Frontal cortex (tissue), 4 donors: ENCODE measurements at places on chromosomes 4 and X. TPM values are rescaled to one million over a fixed set of nuclear protein-coding genes. Genes with fewer than 3 reads are reported as not detected.

The F11 gene
- not detected for total RNA-seq

The GABRG1 gene
- 30.2 TPM for total RNA-seq

The AWAT2 gene
- not detected for total RNA-seq

The CSAG3 gene
- not detected for total RNA-seq

The MAGEB10 gene
- total RNA-seq, result not detected

The PDGFC gene
- 33.4 TPM for total RNA-seq

The SYAP1 gene
- total RNA-seq, result 30.2 TPM

The DAPP1 gene
- 0.41 TPM for total RNA-seq

The PALLD gene
- total RNA-seq, result 17.1 TPM

The CT45A1 gene
- total RNA-seq, result not detected

The ADGRG2 gene
- 2.4 TPM for total RNA-seq

The TBC1D19 gene
- total RNA-seq, result 111 TPM

The CFAP47 gene
- total RNA-seq, result 5.3 TPM

DNA sequence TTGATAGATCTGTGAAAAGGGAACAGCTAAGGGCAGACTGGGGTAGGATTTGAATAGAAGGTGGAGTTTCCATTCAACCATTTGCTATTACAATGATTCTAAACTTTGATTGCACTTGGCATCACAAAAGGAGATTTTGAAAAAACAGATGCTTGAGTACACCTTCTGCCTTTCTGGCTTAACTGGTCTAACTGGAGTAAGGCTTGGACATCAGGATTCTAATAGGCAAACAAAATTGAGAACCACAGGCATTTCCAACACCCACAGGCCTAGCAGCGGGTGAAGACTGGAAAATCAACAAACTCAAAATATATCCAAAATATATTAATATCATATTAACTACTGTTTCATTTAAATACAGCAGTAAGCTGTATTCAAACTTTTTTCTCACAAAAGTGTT, 1.9 kb upstream of the VEGFC start:
- DNase-seq, result no peak

GRCh38 chrX:79270401-79270800, 96.7 kb downstream of the ITM2A start:
- no peak for DNase-seq

DNA sequence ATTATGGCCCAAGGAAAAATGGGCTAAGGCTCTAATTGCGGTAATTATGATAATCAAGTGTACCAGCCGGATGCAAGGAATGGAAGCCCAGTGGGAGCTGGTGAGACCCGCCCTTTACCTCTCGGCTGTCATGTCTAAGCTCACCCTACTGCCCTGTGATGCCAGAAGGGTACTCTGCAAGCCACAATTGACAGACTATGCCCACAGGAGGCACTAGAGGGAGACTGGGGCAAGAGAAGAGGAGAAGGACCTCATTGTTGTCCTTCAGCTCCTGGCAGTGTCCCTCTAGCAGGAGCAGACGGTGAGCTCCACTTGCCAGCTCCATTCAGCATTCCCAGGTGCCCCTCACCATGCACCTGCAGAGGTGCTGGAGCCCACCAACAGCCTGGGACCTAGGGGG, 141.8 kb downstream of the SMIM20 start:
- no peak for DNase-seq

DNA sequence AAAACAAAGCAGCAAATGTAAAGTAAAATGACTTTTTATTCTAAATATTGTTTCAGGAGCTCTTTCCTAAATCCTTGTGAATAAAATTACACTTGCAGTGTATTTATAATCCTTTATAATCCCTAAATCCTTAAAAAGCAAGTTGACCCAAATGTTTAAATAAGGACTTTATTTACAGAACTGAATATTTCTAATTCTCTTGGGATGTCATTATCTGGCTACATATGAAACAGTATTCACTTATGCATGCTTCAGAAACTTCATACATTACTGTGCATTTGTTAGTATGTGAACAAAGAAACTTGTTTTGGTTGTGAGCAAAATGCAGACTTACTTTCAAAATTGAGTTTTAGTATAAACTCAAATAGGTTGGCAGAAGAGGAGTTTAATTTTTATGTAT, 49.2 kb downstream of the PTTG2 start:
- no peak for DNase-seq

DNA sequence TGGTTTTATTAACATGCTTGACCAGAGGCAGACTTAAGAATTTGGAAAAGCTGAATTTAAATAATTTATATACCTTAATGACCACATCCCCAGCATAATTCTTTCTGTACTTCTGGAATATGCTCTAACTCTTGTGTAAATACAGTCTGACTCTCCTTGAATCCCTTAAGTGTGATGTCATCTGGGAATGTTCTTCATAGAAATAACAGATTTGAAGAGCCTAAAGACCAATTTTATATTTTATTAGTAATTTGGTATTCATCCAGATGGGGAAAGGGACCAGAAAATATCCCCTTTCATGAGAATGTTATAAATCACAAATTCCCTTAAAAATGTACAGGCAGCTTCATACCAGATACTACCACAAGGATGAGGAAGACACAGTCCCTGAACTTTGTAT, 58.3 kb downstream of the KCNIP4 start:
- DNase-seq, result no peak

GRCh38 chr4:180336494-180337090, 1906.6 kb upstream of the TENM3 start:
- no peak for DNase-seq

- no peak for DNase-seq
Observed at GRCh38 chrX:20177093-20177492, 35.5 kb upstream of the EIF1AX start.

GRCh38 chr4:88964450-88964849, 92.5 kb downstream of the FAM13A start:
- DNase-seq, result no peak

DNA sequence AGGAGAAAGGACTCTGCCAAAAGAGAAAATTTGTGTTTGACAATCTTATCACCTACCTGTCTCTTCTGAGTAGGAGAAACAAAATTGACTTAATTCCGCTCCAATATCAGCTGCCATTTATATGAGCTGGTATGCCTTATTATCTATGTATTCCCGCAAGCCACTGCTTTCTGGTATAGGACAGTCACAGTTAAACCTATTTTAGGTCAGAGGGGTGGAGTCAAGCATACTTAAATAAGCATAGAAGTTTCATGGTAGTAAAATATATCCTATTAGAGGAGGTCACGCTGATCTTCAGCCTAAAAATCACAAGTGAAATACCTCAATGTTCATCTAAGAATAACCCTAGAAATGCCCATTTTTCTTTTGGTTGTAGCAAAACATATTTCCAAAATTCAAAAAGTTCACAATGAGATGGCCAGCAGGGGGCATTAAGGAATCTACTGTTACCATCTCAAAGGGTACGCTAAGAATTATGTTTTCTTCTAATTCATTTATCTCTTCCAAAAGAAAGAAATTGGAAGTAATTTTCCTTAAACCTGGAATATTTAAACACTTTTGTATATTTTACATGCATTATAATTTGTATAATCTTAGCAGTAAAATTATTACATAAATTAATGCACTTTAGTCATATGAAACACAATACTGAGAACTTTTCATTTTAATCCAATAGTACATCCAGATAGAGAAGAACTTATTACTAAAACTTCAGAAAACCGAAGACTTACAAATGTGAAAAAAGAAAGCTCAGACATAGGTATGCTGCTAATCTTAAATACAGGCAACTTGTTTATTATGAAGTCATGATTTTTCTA, 10.5 kb downstream of the PPAT start:
- DNase-seq, result no peak

DNA sequence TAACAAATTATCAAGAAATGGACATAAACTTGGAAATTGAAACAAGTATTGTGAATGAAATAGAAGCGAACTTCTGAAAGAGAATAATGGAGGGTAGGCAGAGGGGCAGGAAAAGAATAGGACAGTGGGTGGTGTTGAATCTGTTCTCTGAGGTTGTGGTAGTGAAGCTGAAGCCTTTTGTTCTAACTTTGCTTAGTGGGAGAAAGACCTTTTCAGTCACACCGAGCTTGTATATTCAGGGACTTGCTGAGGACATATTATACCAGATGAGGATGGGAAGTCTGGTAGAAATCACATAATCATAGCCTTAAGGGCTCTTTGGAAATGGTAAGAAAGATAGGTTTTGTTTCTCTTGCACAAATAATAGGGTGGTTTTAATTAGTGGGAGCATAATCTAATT, 115.4 kb upstream of the NDST4 start:
- DNase-seq, result no peak

- no peak for DNase-seq
Observed at GRCh38 chrX:10126044-10126443, 30.7 kb upstream of the CLCN4 start.

DNA sequence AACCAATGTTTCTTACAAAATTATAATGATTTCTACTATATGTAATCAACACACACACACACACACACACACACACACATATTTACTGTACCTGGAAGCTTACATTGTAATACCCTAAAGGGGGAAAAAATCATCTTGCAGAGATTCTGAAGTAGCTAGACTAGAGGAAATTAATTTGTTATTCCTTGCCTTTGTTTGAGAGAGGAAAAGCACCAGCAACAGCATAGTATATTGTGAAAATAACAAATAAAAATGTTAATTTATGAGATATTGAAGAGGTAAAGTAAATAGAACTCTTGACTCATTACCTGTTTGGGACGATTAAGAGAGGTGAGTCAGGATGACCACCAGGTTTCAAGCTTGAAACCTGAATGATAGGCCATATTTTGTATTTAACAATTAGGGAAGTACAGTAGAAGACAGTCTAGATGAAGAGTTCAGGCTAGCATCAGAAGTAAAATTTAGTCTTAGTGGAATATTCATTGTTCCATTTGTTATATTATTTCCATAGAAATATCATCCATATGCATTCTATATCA, 873.4 kb upstream of the PCDH10 start:
- DNase-seq, result no peak

- no peak for DNase-seq
Observed at GRCh38 chr4:113884655-113885054, 94.8 kb downstream of the ARSJ start.

DNA sequence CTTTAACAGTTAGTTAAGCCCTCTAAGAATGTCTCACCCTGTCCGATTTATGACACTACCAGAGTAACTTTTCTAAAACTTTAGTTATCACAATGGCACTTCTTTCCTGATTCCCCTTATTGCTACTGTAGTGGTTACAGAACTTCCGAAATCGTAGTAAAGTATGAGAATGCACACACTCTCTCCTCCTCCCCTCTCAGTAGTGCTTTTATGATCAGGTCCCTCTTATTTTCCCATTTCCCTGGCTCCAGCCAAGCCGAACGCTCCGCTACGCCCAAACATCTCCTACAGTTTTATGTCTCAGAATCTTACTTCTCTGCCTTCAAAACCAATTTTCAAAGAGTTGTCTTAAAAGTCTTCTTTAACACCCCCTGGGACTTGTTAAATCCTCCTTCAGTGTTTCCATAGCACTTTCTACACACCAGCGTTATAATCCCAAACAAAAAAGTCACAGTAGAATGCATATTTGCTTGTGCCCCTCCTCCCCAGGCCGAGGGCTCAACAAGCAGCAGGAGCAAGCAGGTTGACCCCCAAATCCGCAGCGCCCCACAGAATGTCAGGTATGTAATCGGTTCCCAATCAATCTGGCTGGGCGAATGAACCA, 671 bp downstream of the HPF1 start:
- DNase-seq, result no peak

- no peak for DNase-seq
Observed at GRCh38 chr4:101621120-101621519, 169.4 kb upstream of the BANK1 start.

- DNase-seq, result no peak
Observed at GRCh38 chr4:152200511-152201333, 335.2 kb downstream of the FBXW7 start.

GRCh38 chr4:154004507-154005170, 215.8 kb upstream of the SFRP2 start:
- DNase-seq, result no peak

DNA sequence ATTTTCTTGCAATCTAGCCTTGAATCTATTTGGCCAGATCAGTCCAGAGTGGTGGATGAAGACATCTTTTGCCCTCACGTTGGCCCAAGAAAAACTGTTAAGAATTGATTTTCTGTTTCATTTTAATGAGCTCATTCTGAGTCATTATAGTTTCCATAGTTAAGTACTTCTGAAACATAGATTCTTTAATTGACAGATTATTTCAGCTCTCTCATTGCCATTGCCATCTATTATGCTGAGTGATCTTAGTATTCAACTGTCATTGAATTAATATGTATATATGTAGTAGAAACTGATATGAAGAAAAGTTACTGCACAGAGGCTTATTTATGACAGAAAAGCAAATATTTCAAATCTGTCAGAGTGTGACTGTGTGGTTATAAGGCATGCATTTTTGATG, 45.5 kb upstream of the PPP1R2C start:
- DNase-seq, result no peak

DNA sequence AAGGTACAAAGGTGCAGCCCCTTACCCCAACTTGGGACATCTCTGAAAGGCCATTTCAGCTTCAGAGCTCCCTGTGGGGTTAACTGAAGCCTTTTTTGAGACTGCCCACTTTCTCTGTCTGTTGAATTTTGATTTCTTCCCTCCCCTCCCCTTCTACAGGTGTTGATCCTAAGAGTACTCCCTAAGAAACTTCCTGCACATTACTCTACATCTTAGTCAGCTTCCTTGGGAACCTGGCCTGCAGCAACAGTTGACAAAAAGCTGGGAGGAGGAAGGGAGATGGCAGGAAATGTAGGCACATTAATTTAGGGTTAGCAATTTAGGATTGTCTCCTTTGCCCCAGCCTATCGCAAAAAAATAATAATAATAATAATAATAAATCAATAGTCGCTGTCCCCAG, 1.2 kb upstream of the IDS start:
- DNase-seq, result no peak

DNA sequence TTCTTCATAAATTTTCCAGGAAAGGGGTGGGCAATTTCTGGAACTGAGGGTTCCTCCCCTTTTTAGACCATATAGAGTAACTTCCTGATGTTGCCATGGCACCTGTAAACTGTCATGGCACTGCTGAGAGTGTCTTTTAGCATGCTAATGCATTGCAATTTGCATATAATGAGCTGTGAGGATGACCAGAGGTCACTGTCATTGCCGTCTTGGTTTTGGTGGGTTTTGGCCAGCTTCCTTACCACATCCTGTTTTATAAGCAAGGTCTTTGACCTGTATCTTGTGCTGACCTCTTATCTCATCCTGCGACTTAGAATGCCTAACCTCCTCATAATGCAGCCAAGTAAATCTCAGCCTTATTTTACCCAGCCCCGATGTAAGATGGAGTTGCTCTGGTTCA, 577.8 kb downstream of the NLGN4X start:
- no peak for DNase-seq

- DNase-seq, result no peak
Observed at GRCh38 chr4:73709451-73710033, 30.8 kb upstream of the CXCL8 start.

DNA sequence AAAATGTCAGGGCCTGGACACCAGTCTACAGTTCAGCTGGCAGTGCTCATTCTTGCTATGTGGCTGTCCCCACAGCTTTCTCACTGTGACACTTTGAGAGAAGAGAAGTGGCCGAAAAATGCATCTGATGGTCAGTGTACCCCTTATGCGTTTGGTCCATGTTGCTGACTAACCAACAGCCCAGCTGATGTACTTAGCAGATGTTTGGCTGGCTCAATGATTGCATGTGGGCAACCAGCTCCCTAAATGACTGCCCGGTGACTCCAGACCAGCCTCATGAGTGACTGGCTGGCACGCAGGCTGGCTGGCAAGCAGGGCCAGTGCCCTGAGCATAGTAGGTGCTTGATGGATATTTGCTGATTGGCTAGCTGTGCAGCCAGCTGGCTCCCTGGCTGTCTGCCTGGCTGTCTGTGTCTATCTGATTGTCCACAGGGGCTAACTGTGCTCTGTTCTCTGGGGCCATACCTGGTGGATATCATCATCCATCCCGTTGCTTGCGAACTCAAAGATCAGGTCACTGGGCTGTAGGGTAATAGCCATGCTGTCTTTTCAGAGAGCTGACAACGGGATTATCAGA, 29.4 kb downstream of the ELF4 start:
- no peak for DNase-seq
